ENCODE measurements at places on chromosomes 6 and 20.

DNA sequence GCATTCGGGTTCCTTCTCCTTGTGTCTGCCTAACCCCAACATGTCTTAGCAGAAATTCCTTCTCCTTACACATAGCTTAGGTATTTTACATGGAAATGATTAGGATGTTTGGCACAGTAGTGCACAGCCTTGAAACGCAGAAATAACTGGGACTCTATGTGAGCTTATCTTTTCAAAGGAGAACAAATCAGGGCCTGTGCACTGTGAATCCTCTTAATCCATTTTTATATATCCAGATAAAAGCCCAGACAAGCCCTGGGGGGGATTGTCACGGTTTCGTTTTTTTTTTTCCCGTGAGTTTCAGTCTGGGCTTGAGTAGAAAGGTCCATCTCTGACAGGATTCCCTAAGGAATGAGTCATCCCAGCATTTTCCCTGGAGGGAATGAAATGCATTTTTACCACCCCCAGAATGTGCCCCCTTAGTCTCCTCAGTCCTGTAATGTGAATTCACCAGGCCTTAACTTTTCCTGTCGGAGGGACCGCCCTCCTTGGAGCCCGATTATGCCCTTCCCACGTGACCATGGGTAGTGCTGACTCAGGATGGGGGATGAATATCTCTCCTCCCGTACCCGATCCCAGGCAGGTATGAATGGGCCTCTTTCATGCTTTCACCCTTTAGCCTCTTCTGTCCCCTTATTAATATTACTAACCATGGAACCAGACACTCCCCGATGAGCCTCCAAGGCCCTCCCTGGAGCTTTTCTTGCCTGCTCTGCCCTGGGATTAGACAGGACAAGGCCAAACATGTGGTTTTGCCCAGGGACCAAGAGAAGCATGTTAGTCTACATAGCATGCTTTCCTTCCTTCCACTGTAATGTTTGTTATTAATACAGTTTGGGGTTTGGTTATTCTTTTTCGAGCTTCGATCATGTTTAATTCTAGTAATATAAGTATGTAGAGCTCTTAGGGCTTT lies 23.9 kb upstream of the NAA20 start:
- no peak for ATAC-seq

- ATAC-seq = no peak
Observed at GRCh38 chr6:85472744-85473143, 22.9 kb downstream of the NT5E start.

- no peak for ATAC-seq
Observed at GRCh38 chr20:63847237-63848002, 13.9 kb upstream of the ABHD16B start.

- no peak for ATAC-seq
Observed at GRCh38 chr6:131381709-131382093, 191.3 kb upstream of the ARG1 start.

DNA sequence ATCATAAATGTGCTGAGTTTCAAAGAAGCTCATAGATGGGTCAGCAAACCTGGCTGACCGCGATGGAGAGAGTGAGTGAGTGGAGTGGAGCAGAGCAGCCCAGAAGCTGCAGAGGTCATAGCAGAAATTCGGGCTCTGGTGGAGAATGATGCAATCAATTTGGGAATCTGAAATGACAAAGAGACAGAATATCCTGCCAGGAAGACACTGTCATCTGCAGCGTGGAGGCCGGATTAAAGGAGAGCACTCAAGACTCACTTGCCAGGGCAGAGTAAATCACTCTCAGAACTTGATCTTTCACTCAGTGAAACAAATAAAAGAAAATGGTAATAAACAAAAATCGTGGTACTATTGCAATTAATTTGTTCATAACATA lies 109.6 kb upstream of the RREB1 start:
- ATAC-seq = no peak

DNA sequence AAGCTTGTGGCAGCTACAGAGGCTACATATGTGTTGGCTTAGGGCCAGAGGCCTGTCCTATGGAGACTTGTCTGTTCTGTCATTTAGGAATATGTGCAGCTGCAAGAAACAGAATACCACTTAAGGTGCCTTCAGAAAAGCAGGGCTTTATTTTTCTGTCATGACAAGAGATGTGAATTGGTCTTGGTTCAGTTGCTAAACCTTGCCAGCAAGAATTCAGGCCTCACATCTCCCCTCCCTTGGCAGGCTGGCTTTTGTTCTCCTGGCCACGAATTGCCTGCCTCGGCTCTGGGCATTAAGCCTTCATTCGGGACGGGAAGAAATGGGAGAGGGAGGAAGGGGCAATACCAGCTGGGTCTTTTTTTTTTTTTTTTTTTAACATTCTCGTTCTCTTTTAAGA lies 82.4 kb upstream of the TGM3 start:
- no peak for ATAC-seq

DNA sequence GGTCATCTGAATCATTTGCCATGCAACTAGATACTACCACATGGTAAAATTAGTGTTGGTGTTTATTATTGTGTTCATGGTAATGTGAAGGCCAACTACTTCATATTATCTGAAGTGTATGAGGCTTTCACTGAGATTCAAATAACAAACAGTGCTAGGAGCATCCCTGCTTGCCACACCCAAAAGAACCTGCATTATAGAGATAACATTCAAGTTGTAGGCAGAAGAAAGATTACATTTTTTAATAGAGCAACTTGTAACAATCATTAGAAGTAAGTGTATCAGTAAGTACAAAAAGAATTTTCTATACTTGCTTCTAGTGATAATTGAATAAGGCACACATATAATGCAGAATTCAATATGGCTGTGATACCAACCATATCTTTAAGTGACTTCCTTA lies 49.8 kb downstream of the BCKDHB start:
- ATAC-seq = no peak

DNA sequence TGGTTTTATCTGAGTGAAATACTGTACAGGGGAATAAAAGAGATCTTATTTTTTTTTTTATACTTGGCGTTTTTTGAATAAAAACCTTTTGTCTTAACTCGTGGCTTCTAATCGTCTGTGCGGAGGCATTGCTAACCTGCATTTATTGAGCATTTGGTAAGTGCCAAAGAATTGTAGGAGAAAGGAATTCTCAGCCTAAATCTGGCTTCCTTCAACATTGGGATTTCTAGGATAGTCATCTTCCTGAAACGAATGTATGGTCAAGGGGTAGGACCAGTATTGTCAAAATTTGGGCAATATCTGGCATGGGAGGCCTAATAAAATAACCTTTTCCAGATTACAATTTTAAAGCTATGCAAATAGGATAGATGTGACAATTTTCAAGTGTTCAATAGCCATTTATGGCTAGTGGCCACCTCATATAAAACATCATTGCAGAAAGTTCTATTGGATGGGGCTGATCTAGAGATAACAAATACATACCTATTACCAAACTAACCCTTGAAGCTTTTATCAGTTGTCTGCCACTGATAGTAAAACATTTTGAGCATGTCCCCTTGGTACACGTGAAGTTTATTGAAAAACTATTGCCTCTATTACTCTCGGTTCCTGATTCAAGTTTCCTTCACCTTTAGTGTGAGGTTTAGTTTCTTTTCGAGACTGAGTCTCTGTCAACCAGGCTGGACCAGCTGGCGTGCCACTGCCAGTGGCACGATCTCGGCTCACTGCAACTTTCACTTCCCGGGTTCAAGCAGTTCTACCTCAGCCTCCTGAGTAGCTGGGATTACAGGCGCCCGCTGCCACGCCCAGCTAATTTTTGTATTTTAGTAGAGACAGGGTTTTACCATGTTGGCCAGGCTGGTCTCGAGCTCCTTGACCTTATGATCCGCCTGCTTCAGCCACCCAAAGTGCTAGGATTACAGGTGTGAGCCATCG lies 5.6 kb downstream of the PIM1 start:
- ATAC-seq = peak; percentile 86

DNA sequence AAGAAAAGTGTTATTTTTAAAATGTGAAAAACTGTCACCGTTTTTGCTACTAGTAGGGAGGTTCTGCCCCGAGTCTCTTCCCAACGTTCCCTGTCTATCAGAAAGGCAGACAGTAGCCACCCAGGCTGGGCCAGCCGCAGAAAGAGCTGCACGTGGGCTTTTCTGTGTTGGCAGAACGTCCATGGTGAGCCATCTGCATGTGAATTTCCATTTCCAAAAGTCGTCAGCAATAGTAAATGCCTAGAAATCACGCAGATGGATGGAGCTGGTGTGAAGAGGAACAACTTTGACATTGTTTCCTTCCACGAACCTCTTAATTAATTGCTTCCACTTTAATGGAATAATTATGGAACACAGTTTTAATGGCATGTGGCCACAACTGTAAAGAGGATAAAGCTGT lies 97.5 kb downstream of the FAM120B start:
- ATAC-seq = no peak

DNA sequence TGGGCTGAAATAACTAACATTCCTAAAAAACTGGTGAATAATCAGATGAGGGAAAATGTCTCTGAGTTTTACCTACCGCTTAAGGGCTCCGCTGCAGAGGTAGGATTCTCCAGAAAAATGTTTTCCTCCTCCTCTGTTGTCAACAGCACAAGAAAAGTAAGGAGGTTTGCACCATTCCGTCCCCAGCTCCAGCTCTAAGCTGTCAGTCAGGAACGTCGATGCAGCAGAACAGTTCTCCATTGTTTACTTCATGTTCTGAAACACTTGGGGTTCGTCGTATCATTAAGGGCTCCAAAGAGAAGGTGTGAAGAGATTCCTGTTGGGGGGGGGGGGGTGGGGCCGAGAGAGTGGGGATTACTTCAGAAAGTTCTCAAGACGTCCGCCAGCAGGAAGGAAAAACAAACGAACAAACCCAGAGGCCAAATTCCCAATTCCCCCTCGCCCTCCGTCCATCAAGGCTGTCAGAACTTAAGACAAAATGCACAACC lies 734 bp downstream of the MMS22L start:
- ATAC-seq = no peak

GRCh38 chr20:44460795-44461141 lies 14.9 kb upstream of the TTPAL start:
- no peak for ATAC-seq

DNA sequence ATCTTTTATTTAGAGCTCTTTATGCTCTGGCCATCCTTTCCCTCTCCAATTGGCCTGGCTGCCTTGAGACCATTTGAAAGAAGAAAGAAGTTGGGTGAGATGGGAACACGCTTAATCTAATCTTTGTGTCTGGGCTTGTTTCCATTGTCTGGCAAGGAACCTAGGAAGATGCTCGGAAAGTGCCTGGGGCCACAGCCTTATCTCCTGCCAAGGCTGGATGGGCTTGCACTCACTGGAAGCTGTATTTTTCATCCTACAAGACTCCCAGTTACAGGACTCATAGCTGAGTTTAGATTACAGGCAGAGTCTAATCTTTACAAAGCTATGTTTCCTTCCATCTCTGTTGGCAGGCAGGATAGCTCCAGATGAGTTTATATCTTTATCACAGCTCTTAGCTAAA lies 33.1 kb upstream of the CDYL start:
- ATAC-seq = no peak

- ATAC-seq = no peak
Observed at GRCh38 chr6:131040866-131041265, 22.2 kb downstream of the EPB41L2 start.

DNA sequence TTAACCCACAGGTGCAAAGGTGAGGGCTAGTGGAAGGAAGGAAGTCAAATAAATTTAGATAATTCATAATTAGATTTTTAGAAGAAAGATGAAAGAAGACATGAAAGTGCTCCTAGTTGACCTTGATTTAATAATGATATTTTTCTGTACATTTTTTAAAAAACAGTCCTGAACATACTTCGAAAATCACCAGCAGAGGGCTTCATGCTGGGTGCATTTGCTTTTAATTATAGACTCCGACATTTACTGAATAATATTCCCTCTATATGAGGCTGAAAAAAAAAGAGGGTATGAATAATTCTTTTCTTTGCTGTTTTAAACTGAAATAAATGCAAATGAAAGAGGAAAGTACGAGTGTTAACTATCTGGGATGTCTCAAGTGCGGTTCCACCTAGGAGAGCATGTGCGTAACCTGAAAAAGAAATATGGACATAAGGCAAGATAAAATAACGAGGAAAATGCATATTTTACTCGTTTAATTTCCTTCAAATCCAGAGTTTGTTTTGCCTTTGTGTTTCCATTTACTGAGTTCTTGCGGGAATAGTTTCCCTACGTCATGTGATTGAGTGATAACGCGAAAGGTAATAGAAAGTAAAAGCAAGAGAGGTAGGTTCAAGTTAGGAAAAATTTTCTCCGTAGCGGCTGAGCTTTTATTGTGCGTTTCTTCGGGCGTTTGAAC lies 3.1 kb upstream of the TFAP2B start:
- ATAC-seq = no peak

GRCh38 chr20:43124241-43124640 lies 65.5 kb downstream of the PTPRT start:
- no peak for ATAC-seq

DNA sequence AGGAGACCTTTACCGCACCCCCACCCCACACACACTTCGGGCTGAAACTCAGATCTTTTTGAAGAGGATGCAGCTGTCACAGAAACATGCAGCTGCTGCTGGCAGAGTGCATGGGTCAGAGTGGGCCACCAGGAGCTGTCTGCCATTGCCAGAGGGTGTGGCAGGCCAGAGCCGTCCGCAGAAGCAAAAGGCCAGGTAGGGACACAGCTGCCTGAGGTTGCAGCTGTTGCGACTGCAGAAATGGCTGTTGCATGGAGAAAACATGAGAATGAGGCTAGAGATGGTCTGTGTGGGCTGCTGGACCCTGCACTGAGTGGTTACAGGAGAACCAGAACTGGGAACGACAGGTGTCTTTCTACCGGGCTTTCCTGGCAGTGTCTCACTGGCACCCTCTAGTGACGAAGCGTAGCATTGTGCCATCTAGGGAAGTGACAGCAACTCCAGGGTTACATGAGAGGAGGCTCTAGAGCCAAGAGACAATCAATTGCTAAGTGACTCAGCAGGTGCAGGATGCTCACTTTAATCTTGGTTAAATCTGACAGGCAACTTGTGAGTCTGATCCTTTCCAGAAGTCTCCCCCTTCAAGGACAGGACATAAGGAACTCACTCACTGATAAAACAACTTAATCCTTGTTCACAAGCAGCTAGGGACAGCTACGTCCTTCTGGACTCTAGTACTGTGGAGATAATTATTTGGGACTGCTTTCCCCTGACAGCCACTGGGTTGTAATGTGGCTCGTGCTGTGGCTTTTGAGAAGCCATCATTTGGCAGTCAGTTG lies 29.1 kb upstream of the SERPINB9 start:
- peak; percentile 94 for ATAC-seq

All from stimulated activated memory B cell treated with anti-CD40 and anti-IgM and Interleukin-4, amounts not matched to agents 10 μg/mL and 1 μg/mL and 100 μg/mL, for 72 hours (primary cell).